ENCODE measurements at places on chromosomes 2 and 18.

DNA sequence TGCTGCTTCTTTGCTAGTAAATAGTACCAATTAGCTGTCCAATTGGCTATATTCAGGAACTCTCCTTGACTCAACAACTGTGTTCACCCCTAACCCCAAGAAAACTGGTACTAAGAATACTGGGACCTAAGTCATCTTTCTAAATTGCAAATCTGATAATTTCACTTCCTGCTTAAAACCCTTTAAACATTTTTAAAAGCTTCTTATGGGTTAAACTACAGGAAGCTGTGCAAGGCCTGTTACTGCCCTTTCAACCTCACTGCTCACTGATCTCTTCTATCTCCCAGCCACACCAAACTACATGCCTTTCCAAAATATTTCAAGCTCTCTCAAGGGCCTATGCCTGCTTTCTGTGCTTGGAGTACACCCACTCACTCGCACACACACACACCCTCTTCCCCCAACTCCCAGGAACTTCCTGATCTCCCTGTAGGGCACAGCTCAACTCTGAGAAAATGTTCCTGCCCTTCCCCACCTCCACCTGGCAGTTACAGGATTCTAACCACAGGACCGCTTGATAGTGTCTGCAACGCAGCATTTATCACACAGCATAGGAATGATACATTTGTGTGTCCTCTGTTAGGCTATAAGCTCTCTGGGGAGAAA, 6.7 kb downstream of the LMAN1 start:
- DNase-seq = no peak

- DNase-seq = no peak
Measured at GRCh38 chr2:197107291-197108269, 181.1 kb upstream of the PGAP1 start.

GRCh38 chr2:68094111-68094510, 31.3 kb upstream of the C1D start:
- DNase-seq = no peak

- no peak for DNase-seq
Measured at GRCh38 chr2:58194458-58194857, 46.7 kb downstream of the FANCL start.

DNA sequence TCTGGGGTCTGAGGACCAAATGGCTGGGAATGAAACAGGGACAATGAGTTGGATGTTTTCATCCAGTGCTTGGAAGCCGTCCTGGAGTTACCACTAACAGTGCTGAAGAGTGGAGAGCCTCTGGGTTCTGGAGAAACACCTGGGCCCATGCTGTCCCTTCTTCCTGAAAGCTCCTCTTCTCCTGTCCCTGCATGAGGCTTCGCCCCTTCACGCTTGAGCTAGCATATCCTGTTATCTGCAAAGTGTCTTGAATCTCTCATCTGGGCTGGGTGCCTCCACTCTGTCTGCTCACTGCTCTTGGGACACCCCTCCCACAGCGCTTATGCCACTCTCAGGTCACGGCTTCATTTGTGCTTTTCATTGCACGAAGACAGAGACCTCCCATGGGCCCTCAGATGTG, 154.5 kb downstream of the MYCN start:
- no peak for DNase-seq

- no peak for DNase-seq
Measured at GRCh38 chr2:222869252-222869560, 8.4 kb downstream of the ACSL3 start.

DNA sequence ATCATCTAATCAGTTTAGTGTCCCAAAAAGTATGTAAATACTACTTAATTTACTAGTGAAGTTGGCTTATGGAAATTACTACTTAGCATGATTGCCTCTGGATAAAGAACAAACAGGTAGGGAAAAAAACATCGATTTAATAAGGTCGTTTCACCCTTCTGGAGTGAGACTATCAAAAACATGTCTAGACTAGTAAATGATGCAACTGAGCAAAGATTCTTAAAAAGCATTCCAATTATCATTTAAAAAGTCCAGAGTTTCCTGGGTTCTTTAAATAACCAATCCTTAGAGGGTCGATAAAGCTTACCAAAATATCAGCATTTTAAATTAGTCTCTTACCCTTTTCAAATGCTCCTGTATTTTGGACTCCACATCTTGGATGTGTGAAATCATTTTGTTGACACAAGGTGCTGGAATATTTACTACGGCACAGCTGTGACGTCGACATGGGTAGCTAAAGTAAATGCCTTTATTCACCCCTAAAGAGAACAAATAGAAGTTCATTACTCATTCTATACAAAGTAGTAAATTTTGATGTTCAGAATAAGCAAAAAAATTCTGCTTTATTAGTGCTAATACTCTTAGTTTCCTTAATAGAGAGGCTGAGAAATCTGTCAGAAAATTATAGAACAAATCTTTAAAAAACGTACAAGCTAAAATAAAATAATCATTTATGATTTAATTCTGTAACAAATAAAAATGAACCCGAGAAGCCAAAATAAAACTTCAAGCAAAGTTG, 70.6 kb downstream of the CCDC178 start:
- no peak for DNase-seq

- no peak for DNase-seq
Measured at GRCh38 chr18:73059280-73059679, 191.5 kb upstream of the NETO1 start.

- no peak for DNase-seq
Measured at GRCh38 chr2:155010925-155011324, 312.4 kb downstream of the KCNJ3 start.

GRCh38 chr18:22711192-22711685, 221.9 kb upstream of the RBBP8 start:
- DNase-seq = peak; percentile 20

DNA sequence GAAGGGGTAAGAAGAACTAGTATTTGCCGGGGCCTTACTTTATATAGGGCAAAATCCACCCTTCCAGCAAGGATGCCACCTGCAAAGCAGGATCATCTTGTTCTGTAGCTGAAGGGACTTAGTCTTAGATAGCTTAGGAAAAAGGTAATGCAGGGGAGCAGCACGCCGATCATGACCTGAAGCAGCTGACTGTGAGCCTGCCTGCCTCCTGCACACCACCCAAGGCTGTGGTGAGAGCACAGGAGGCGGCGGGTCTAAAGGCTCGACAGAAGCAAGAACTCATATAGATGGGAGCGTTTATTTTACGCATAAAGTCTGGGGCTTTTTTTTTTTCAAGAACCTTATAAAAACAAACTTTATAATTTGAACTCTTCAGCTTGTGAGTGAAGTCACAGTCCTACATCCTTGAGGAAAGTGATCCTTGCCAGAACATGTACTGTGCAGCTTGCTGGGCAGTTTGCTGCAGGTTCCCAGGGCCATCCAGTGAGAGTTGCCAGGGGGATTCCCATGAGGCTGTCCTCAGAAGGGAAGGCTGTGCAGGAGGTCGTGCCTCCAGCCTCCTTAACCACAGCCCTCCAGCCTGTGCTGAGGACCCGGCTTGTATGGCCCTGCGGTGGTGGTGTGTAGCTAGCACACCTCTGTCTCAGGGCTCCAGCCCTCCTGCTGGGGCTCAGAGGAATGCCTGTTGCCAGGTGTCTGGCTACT, 92.1 kb downstream of the RNF144A start:
- no peak for DNase-seq

- DNase-seq = peak; percentile 44
Measured at GRCh38 chr2:132547090-132547687, 122.8 kb downstream of the LYPD1 start.

- DNase-seq = no peak
Measured at GRCh38 chr18:75252136-75252535, 41.5 kb downstream of the TSHZ1 start.

DNA sequence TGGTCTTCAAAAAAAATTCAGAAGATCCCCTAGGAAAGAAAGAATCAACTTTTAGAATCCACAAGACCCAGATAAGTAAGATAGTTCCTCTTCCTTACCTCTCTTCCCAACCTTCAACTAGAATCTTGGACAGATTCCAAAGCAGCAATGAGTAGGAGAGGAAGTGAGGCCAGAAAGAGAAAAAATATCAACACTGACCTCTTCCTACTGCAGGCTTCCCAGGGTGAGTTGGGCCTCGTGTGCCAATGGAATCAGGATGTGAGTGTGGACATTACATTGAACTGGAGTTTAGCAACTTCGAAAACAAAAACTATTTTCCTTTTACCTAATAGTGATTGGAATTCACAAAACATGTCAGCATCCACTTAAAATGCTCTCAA, 102.5 kb upstream of the PIEZO2 start:
- DNase-seq = no peak

DNA sequence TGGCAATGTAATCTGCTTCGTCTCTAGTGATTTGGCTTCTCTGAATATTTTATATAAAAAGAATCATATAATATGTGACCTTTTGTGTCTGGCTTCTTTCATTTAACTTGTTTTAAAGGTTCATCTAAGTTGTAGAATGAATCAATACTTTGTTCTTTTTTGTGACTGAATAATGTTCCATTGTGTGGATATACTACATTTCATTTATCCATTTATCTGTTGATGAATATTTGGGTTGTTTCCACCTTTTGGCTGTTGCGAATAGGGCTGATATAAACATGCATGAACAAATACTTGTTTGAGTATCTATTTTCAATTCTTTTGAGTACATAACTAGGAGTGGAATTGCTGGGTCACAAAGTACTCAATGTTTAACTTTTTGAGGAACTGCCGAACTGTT, 63.8 kb upstream of the TNP1 start:
- no peak for DNase-seq

DNA sequence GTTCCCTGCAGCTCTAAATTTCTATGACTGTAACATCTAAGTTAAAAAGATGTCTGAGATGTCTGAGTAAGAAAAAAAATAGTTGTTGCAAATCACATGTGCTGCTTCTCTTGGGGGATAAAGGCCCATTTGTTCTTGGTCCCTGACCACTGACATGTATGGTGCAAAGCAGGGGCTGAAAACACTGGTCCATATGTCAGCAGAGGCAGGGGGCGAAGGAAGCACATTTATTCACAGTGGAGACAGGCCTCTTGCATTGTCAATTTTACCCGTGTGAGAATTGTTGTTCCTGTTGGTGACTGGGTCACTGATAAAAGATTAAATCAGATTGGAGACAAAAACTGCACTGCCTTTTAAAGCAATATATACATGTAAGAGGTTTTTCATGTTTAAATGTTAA, 38.8 kb downstream of the PRKCE start:
- no peak for DNase-seq

- peak; percentile 20 for DNase-seq
Measured at GRCh38 chr2:239227661-239228371, 173.0 kb downstream of the HDAC4 start.

- DNase-seq = no peak
Measured at GRCh38 chr18:44047585-44047984, 633.1 kb upstream of the SETBP1 start.

DNA sequence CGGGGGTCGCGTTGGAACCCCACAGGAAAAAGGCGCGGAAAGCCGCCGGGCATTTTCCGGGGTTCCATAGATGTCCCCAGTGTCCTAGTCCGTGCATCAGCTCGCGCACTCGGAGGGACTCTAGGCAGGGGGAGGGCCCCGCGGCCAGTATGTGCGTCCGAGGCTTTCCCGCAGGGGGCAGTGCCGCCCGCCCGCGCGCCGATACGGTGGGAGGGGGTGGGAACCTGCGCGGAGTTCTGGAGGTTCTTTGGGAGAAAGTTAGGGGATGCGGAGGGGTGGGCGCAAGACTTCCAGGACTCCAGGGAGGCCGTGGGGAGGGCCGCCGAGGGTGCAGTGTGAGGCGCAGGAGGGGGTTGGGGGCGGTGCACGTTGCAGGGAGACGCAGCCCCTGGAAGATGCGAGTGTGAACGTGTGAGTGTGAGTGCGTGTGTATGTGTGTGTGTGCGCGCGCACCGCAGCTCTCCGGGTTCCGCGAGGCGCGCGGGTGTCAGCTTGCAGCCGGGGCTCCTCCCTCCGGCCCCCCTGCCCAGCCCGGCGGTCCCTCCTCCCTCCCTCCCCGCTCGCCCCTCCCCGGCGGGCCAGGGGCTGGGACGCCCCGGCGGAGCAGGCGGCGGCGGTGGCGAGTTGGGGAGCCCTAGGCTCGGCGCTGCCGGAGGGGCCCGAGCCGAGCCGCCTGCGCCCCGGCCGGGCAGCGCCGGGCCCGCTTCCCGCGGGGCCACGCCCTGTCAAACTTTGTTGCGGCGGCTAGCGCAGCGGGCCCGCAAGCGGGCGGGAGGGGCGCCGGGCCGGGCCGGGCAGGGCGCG, at the start of gene TCF7L1:
TSS of gene TCF7L1 (plus strand) at position 559 of the 804 bp plus-strand sequence. CDS start 293 bp downstream, outside the sequence.
- peak; percentile 92 for DNase-seq

- no peak for DNase-seq
Measured at GRCh38 chr2:234446404-234447076, 50.3 kb downstream of the ARL4C start.

GRCh38 chr2:118167026-118167425, 78.8 kb downstream of the INSIG2 start:
- DNase-seq = no peak

- no peak for DNase-seq
Measured at GRCh38 chr2:41488888-41489287, 558.9 kb upstream of the PKDCC start.

GRCh38 chr18:36493349-36494159, 196.0 kb downstream of the FHOD3 start:
- DNase-seq = no peak

DNA sequence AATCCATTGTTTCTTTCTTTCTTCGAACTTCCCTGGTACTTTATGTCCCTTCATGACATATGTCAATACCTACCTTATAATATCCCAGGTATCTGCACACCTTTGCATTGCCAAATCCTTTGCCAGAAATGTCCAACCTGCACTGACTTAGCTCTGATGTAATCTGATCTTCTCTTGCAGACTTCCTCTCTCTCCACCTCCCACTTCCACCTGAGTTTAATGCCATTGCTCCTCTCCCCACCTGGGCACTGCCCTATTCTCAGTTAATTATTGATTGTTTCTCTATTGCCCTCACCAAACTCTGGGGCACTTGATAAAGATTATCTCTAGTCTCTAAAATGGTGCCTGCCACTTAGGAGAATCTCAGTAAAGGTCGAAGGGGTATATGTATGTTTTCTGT, 23.0 kb downstream of the ARHGAP15 start:
- no peak for DNase-seq

DNA sequence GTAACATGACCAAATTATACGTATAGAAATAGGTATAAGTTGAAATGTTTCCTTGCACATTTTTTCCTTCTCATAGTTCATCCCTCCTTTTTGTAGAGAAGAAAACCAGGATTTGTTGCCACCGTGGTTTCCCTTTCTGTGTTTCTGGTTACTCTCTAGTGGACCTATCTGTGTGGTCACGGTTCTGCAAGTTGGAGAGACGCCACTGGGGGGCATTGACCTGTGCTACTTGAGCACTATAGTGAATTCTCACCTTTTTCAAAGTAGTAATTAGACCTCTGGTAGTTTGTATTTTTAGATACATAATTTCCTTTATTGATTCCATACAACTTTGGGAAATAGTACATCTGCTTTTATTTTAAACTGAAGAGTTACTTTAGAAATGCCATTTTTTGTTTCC, 444.8 kb downstream of the PTPRM start:
- DNase-seq = no peak

DNA sequence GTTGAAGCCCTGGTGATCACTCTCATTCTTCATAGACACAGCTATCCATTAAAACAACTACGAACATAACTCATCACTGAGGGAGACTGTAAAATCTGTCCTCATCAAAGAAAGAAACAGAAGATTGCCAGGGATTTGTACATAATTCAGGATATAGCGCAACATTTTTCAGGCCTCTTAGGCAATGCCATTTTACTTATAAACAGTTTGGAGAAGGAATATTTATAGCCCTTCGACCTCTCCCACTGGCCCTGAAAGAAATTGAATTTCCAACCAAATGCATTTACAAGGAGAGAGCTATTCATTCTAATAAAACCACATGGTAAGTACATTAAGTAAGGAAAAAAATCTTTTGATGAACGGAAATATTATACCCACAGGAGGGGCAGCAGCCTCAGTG, 295.0 kb downstream of the RAD51AP2 start:
- no peak for DNase-seq

GRCh38 chr2:70994009-70994698, 519 bp downstream of the TEX261 start:
- DNase-seq = no peak

- DNase-seq = peak; percentile 32
Measured at GRCh38 chr18:80171054-80171872, 62.2 kb downstream of the ADNP2 start.
